Mesothelial cell of epicardium (in vitro differentiated cells): ENCODE measurements at places on chromosomes 6 and 20. TPM values are rescaled to one million over a fixed set of nuclear protein-coding genes. Genes with fewer than 3 reads are reported as not detected.

GRCh38 chr6:30102414-30102969 lies 10.4 kb downstream of the TRIM31 start:
- H3K27me3 ChIP-seq: peaks cover 93% of the 10 kb centered on the region
- no peak for DNase-seq
- no peaks in the 10 kb centered on the region for H3K36me3 ChIP-seq
- H3K4me1 ChIP-seq: peaks cover 24% of the 10 kb centered on the region

SLC4A11 gene
- 1.0 to 2.5 TPM (median 1.9 TPM) in 3 replicates for total RNA-seq

DNA sequence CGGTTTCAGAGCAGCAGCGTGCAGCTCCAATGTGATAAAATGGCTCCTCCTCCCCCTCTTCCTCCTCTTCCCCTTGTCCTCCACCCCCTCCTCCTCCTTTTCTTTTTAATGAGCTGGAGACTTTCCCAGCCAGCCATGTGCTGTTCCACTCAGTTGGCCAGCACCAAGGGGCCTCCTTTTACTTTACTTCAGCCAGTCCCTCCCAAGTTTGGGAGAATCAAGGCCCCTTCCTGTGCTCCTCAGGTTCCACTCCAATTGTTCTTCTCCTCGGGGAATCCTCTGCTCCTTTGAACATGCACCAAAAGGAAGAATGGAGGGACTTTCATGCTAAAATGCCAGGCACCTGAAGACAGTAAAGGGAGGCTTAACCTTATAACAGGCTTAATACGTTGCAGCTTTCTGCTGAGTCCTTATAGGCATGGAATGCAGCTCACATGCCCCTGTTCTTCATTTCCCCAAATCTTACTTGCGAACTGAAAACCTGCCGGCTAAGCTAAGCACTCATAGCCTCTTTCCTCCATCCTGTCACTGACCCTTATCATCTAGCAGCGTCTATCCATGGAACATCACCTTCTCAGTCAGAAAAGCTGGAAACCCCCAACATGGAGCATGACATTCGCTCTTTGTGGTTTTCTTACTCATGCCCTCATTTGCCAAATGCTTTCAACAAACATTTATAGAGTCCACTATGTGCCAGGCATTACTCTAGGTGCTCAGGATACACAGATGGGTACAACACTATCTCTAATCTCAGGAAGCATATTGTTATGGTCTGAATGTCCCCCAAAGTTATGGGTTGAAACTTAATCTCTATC lies 170.6 kb downstream of the PHACTR1 start:
- H3K36me3 ChIP-seq: peaks cover 8% of the 10 kb centered on the region
- DNase-seq: no peak
- H3K27me3 ChIP-seq: peaks cover 3% of the 10 kb centered on the region
- H3K27ac ChIP-seq: no peak overlapping the region

- no peaks in the 10 kb centered on the region for H3K36me3 ChIP-seq
- no peaks in the 10 kb centered on the region for H3K27me3 ChIP-seq
- no peak overlapping the region for H3K4me3 ChIP-seq
- H3K27ac ChIP-seq: peak overlapping the region; percentile 21
These were observed 165.9 kb upstream of the CDYL start for GRCh38 chr6:4610256-4610655.

DNA sequence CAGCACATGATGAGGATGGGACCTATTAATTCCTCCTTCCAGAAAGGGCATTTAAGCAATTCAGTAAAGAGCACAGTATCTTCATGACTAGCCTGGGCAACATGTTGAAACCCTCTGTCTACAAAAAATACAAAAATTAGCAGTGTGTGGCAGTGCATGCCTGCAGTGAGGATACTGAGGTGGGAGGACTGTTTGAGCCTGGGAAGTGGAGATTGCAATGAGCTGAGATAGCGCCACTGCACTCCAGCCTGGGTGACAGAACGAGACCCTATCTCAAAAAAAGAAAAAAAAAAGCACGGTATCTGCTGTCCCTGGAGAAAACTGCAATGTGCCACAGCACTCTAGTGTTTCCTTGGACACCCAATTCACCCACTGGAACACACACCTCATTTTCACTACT lies 18.4 kb downstream of the SAMD3 start:
- H3K4me1 ChIP-seq: no peaks in the 10 kb centered on the region
- peaks cover 1% of the 10 kb centered on the region for H3K36me3 ChIP-seq
- H3K4me3 ChIP-seq: no peak overlapping the region
- no peaks in the 10 kb centered on the region for H3K27me3 ChIP-seq

DNA sequence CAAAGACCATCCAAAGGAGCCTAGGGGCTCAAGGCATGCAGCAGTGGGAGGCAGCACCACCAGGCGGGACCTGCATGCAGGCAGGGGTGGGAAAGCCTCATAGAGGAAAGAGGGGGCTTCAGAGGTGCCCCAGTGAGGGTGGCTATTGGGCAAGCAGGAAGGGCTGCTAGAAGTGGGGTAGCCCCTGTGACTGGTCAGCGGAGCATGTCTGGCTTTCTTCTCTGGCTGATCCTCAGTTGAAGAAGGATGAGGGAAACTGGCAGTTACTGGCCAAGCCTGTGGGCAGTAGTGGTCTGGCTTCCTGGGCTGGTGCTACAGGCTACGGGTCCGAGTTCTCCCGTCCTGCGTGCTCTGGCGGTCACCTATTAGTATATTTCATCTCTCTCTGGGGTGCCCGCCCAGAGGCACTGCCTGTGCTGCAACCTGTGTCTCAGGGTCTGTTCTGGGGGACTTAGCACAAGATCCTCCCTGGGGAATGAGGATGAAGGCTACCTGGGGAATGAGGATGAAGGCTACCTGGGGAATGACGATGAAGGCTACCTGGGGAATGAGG lies 35.9 kb upstream of the CST7 start:
- DNase-seq: no peak
- H3K27ac ChIP-seq: no peak overlapping the region
- H3K36me3 ChIP-seq: no peaks in the 10 kb centered on the region

HAO1 gene
- total RNA-seq: not detected in 3 replicates

FLOT1 gene
- total RNA-seq: 96.5 to 101 TPM (median 99.8 TPM) in 3 replicates

DNA sequence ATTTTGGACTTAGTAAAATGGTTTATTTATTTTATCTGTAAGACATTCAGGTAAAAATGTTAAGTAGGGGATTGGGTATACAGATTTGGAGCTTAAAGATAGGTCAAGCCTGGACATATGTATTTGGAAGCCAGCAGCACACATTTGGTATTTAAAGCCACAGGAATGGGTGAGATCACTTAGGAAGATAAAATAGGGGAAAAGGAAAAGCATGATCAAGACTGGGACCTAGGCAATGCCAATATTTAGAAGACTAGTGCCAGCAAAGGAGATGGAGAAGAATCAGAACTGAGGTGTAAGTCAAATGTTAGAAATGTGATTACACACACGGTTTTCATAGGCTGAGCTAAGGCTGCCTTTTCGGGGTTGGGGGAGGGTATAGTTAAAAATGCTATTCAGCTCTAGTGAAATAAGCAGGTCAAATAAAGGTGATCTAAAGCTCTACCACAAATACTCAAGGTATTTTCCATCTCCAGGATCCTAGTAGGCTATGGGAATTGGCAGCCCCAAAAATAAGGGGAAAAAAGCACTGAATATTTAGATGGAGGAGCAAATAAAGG lies 20.6 kb downstream of the SLC2A12 start:
- H3K36me3 ChIP-seq: peaks cover 12% of the 10 kb centered on the region
- no peak overlapping the region for H3K4me3 ChIP-seq
- no peaks in the 10 kb centered on the region for H3K27me3 ChIP-seq
- H3K27ac ChIP-seq: no peak overlapping the region
